ENCODE measurements at places on chromosomes 11 and 22. TPM values are rescaled to one million over a fixed set of nuclear protein-coding genes. Genes with fewer than 3 reads are reported as not detected.
A peak's percentile ranks its signal among the peaks of the same experiment; 100 is the strongest.

GRCh38 chr22:40951795-40952605, 822 bp downstream of the RBX1 start:
- H3K36me3 ChIP-seq, result no peaks in the 10 kb centered on the region
- H3K4me1 ChIP-seq, result peaks cover 26% of the 10 kb centered on the region
- H3K4me3 ChIP-seq, result peak overlapping the region; percentile 72
- peak overlapping the region; percentile 96 for H3K27ac ChIP-seq

DNA sequence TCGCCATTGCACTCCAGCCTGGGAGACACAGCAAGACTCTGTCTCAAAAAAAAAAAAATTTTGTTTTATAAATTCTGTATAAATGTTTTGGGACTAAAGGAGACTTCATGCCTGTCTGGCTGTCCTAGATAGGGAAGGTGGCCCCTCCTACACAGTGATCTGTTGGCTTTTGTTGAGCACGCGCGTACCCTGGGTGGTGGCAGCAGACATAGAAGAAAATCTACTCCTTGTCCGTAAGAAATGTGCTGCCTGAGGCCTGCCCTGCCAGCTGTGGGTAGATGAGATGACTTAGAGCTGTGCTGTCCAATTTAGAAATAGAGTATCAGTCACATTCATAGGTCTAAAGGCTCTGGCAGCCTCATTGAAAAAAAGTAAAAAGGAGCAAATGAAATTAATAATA, 37.0 kb downstream of the AP2A2 start:
- no peak overlapping the region for H3K27ac ChIP-seq
- no peaks in the 10 kb centered on the region for H3K27me3 ChIP-seq
- DNase-seq, result no peak
- peaks cover 13% of the 10 kb centered on the region for H3K4me1 ChIP-seq
- peaks cover 7% of the 10 kb centered on the region for H3K36me3 ChIP-seq

DNA sequence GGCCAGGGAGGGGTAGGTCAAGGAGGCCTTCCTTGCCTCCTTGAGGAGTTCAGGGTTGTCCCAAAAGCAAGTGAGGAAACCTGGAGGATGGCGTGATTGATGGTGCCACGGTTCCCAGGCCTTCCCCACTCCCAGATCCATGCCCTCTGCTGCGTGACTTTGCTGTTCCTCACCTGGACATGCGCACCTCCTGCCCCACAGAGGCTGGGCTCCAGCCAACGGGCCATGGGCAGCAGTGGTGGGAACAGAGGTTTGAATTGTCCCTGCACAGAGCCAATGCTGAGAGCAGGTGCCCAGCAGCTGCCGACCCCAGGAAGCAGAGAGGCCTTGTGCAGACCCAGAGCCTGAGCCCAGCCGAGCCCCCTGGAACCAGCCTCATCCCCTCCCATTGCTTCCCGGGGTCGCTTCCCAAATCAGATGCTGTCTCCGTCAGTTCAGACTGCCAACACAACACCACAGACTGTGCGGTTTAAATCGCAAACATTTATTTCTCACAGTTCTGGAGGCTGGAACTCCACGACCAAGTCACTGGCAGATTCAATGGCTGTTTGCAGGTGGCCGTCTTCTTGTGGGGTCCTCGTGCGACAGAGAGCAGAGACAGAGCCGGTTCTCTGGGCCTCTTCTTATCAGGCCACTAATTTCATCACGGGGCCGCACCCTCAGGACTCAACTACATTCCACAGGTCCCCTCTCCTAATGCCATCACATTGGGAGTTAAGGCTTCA, 6.2 kb upstream of the LINC01488 start:
- no peaks in the 10 kb centered on the region for H3K27me3 ChIP-seq
- DNase-seq, result no peak
- H3K27ac ChIP-seq, result no peak overlapping the region
- H3K4me3 ChIP-seq, result no peak overlapping the region
- H3K4me1 ChIP-seq, result no peaks in the 10 kb centered on the region
- H3K36me3 ChIP-seq, result no peaks in the 10 kb centered on the region

GRCh38 chr22:24236656-24237055, 8.2 kb downstream of the GGT5 start:
- DNase-seq, result no peak
- no peak overlapping the region for H3K4me3 ChIP-seq
- no peak overlapping the region for H3K27ac ChIP-seq

The FIBIN gene
- total RNA-seq, result 29.1 TPM

- H3K4me1 ChIP-seq, result peaks cover 96% of the 10 kb centered on the region
- no peaks in the 10 kb centered on the region for H3K36me3 ChIP-seq
- DNase-seq, result peak; percentile 95
- peak overlapping the region; percentile 87 for H3K27ac ChIP-seq
Measured at GRCh38 chr11:12430954-12431595, 53.7 kb downstream of the PARVA start.

- H3K4me3 ChIP-seq, result no peak overlapping the region
- DNase-seq, result no peak
- H3K36me3 ChIP-seq, result no peaks in the 10 kb centered on the region
- H3K4me1 ChIP-seq, result peaks cover 32% of the 10 kb centered on the region
Measured at GRCh38 chr11:14972581-14973495, 687 bp upstream of the CALCA start.

DNA sequence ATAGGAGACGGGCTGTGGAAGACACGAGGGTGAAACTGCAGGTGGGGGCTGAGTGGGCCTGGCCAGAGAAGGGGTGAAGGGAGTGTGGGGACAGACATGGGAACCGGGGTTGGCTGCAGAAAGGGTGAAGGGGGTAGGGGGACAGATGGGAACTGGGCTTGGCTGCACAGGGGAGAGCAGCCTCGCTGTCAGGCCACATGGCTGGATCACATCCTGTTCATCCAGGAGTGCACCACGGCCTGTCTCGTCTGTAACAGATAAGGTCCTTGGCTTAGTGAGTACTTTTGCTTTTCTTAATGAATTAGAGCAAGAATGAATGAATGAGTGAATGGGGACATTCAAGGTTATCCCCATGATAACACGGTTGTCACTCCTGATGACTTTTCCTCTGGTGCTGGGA, 13.5 kb downstream of the FBLN1 start:
- H3K4me1 ChIP-seq, result peaks cover 30% of the 10 kb centered on the region
- no peaks in the 10 kb centered on the region for H3K27me3 ChIP-seq
- H3K4me3 ChIP-seq, result no peak overlapping the region
- DNase-seq, result no peak
- no peaks in the 10 kb centered on the region for H3K36me3 ChIP-seq

DNA sequence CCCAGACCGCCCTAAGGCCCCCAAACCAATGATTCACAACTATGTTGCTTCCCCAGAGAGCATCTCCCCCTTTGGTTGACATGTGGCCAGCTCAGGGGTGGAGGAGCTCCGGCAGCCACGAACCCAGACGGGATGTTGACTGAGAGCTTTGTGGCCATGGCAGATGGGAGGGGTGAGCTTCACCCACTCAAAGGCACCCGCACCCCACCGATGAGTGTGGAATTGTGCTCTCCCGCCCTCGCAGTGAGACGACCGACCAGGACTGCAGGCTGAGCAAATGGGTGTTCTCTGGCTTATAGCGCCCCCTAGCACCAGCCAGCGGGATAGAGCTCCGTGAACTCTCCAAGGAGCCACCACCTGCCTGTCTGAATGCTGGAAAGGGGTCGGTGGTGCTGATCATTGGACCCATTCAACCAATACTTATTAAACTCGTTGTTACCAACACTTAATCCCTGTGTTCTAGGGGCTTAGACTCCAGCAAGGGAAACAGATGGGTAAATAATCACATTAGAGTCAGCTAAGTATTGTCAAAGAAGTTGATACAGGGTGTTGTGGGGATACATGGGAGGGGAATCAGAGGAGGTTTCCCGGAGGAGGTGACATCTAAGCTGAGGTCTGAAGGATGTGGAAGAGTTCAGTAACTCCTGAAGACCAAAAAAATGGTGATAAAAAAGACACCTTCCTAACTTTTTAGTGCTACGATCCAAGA, 4.5 kb upstream of the TIMP3 start:
- no peaks in the 10 kb centered on the region for H3K27me3 ChIP-seq
- H3K27ac ChIP-seq, result peak overlapping the region; percentile 45
- DNase-seq, result peak; percentile 88

The F2 gene
- total RNA-seq, result 0.28 TPM

- H3K4me1 ChIP-seq, result no peaks in the 10 kb centered on the region
- no peak for DNase-seq
- no peak overlapping the region for H3K27ac ChIP-seq
- H3K4me3 ChIP-seq, result no peak overlapping the region
- H3K27me3 ChIP-seq, result no peaks in the 10 kb centered on the region
Measured at GRCh38 chr11:108973402-108974162, 308.7 kb downstream of the DDX10 start.

The GNG3 gene
- total RNA-seq, result 2.8 TPM

- no peak overlapping the region for H3K27ac ChIP-seq
- no peaks in the 10 kb centered on the region for H3K27me3 ChIP-seq
Measured at GRCh38 chr11:111045407-111045803, 200.1 kb upstream of the POU2AF2 start.

The INSC gene
- 3.1 TPM for total RNA-seq

DNA sequence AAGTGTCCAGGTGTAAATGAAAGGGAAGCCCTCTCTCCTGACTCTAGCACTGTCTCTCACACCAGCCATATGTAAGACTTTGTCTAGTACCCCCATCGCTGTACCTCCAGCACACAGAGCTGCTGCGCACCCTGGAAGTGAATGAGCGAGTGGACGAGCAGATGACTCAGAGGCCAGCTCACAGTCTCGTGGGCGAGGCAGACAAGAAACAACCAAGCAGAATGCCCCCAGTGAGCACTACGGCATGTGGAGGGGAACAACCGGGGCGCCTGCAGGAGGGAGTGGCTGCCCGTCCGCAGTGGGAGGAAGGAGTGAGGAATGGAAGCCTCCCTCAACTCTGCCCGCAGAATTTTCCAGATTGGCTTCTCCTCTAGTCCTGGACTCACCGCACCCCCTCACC, 46.4 kb downstream of the MCM5 start:
- H3K27ac ChIP-seq, result peak overlapping the region; percentile 87
- DNase-seq, result peak; percentile 91
- no peaks in the 10 kb centered on the region for H3K27me3 ChIP-seq
- no peak overlapping the region for H3K4me3 ChIP-seq
- no peaks in the 10 kb centered on the region for H3K36me3 ChIP-seq

GRCh38 chr22:39705386-39705785, 134.8 kb downstream of the CACNA1I start:
- no peak for DNase-seq
- H3K27me3 ChIP-seq, result no peaks in the 10 kb centered on the region
- no peak overlapping the region for H3K4me3 ChIP-seq
- no peak overlapping the region for H3K27ac ChIP-seq

DNA sequence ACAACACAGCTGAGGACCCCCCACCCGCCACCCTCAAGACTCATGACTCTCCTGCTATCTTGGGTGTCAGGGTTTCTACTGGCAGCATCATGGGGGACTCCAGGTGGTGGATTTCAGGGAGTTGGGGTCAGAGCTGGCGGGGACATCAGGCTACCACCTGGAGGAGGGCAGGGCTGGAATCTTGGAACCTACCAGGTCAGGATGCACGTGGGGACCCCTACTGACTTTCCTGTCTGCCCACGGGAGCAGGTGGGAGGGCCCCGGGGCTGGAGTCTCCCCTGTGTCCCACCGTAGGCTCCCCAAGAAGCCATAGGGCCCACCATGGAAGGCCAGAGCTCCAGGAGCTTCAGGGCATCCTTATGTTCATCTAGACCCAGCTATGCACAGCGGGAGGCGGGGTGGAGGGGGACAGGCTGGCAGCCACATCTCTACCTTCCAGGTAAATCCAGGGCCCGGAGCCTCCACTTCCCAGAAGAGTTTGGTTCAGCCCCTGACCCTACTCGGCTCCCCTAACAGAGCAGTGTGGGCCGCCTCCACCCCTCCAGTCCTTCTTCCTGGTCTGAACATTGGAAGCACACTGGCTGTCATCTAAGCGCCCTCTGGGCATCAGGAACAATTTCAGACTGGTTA, 10.0 kb downstream of the SLC37A2 start:
- peaks cover 5% of the 10 kb centered on the region for H3K27me3 ChIP-seq
- H3K27ac ChIP-seq, result peak overlapping the region; percentile 31
- no peaks in the 10 kb centered on the region for H3K36me3 ChIP-seq
- H3K4me3 ChIP-seq, result no peak overlapping the region
- DNase-seq, result peak; percentile 51

- H3K36me3 ChIP-seq, result no peaks in the 10 kb centered on the region
- no peak for DNase-seq
- H3K27me3 ChIP-seq, result no peaks in the 10 kb centered on the region
- H3K4me3 ChIP-seq, result no peak overlapping the region
- H3K4me1 ChIP-seq, result peaks cover 82% of the 10 kb centered on the region
Measured at GRCh38 chr11:134041791-134042696, 26.8 kb upstream of the JAM3 start.
